ENCODE measurements at places on chromosomes 3 and 15.

- DNase-seq, result no peak
Measured at GRCh38 chr15:92772626-92773244, 117.2 kb upstream of the FAM174B start.

DNA sequence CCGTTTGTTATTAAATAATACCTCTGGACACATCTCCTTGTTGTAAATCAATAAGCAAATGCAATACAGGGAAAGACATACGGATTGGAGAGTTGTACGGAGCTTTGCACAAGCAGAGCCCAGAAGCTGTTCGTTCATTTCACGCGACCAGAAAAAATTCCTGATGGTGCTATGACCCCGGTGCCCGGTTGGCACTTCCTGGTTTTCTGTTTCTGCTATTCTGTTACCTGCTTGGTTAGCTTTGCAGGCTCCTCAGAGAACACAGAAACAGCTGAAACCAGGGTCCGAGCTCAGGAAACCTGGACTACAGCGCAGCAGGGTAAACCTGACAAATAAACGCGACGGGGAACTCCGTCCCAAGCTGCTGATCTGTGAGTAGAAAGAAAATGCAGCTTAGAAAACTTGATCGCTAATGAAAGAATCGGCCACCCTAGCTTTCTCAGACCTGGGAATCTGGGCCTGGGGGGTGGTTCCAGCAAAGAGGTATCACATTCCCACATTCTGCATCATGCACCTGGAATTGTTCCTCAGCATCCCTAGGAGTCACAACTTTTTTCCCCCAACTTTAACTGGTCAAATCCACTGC lies 845 bp downstream of the CNTN3 start:
- no peak for DNase-seq

DNA sequence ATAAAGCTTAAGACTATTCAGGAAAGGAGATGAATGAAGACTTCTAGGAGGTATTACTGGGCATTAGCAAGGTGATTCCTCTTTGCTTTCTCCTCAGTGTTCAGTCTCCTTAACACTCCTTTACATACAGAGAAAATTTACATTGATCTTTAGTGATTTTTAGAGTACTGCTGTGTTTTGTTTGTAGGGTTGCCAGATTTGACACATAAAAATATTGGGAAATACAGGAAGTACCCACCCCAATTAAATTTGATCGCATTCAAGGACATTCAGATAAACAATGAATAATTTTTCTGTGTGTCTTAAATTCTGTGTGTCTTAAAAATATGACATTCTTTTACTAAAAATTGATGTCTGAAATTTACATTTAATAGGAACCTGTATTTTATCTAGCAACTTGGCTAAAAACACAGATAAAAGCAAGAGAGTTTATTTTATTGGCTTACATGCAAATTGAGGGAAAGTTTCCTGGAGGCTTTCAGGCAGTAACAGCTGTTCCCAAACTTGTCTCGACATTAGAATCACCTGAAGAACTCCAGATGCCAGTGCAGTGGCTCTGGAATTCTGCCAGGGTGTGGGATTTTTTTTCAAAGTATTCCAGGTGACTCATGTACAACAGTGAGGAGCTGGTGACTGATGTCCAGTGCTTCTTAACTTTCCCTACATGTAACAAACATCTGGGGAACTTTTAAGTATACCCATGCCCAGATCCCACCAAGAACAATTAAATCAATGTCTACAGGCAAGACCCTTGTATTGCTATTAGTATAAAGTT lies 23.4 kb upstream of the PLOD2 start:
- DNase-seq, result no peak

- no peak for DNase-seq
Measured at GRCh38 chr3:193803288-193803687, 210.3 kb downstream of the OPA1 start.

GRCh38 chr3:88093266-88093665 lies 34.2 kb downstream of the ZNF654 start:
- no peak for DNase-seq

DNA sequence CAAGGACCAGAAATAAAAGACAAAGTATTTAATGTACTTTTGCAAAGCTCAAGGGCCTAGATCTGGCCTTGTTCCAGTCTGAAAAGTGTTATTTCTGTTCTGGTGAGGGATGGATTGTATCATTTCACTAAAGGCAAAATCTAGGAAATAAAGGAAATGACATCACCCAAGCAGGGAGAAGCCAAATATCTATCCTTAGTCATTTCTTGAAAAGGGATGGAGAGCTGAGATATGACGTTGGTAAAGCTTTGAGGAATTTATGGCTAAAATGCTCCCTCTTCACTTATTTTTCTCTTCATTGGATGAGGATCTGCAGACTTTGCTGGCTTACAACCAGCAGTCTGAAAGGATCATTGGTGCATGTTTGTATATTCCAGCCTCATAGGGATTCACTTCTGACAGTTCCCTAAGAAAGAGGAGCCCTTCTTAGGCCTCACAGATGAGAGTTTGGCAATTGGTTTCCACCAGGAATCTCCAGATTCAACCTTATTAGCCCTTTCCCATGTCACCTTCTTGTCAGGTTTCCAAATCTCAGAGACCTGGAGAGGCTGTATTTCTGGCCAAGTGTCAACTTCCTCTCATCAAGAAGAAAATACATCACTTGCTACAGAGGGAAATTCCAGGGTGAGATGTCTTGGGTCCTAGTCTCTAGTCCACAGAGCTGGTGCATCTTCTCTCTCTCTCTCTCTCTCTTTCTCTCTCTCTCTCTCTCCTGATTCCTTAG lies 93.7 kb upstream of the BOC start:
- no peak for DNase-seq

DNA sequence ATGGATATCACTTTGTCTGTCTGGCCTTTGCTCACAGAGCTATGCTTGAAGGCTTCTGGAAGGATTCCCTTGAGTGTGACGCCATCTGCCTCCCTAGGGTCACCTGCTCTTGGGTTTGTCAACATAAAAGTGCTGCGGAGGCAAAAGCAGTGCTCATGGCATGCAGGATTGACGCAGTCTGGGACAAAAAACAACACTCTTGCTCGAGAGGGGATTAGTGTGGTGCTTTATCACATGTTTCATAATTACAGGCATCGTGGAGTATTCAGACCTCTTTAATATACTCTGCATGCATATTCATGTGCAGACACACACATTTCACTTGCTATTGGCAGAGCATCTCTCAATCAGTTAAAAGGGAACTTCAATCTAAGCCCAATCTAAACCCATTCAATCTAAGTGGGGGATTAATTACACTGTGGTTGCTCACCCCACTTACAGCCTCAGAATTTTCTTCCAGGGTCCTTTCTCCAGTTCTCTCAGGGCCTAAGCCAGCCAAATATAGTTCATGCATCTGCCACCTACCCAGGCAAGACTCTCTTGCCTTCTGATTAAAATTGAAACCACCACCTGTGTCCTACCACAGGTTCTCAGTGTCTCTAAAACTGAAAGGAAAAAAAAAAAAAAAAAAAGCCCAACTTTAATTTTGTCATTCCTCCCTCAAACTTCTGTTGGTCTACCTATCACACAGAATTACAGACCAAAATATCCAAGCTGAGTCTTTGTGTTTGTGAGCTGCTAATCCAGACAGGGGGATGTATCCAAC lies 75.6 kb downstream of the BFSP2 start:
- DNase-seq, result no peak

DNA sequence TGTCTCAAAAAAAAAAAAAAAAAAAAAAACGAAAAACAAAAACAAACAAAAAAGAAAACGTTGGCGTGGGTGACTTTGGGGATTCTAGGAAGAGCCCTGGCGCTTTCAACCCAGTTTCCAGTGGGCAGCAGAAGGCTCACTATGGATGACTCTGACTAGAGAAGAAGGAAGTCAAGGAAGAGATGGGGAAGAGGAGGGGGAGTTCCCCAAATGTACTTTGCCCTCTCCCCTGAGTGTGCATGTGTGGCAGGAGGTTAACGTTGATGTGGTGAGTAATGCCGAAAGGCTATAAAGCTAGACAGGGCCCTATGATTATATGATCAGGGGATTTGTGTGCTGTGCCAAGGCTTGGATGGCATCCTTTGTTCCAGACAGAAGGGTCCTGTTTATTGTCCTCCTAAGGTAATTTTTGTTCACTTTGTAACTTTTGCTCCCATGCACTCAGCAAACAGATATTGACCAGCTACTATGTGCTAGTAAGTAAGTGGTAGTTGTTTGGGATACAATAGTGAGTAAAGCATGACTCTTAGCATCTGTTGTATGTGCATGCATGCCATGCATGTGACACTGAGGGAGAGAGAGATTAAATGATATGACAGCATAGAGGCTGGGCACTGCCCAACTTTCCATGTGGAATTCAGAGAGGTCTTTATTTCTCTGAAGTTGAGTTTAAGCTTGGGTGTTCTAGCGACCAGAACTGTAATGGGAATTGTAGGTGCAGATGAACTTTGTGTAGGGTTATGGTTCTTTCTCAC lies 750 bp upstream of the HHLA2 start:
- DNase-seq, result no peak

- no peak for DNase-seq
Measured at GRCh38 chr3:160378331-160379109, 20.5 kb downstream of the IFT80 start.

DNA sequence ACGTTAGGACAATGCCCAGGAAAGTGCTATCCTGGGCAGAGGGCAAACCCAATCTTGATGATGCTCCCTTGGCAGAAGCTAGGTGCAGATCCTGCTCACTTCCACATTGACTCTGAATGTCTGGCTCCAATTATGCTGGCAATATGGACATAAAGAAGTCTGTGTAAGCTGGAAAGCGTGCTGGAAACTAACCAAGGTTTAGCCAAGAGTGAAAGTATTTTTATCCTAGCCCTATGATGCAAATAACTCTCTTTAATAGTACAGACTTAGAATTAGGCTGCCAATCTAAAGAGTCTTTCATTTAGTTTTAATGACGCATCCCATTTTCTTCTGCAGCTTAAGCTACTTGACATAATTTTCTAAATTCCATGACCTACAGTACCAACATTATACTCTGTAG lies 571.8 kb downstream of the TUSC7 start:
- no peak for DNase-seq

DNA sequence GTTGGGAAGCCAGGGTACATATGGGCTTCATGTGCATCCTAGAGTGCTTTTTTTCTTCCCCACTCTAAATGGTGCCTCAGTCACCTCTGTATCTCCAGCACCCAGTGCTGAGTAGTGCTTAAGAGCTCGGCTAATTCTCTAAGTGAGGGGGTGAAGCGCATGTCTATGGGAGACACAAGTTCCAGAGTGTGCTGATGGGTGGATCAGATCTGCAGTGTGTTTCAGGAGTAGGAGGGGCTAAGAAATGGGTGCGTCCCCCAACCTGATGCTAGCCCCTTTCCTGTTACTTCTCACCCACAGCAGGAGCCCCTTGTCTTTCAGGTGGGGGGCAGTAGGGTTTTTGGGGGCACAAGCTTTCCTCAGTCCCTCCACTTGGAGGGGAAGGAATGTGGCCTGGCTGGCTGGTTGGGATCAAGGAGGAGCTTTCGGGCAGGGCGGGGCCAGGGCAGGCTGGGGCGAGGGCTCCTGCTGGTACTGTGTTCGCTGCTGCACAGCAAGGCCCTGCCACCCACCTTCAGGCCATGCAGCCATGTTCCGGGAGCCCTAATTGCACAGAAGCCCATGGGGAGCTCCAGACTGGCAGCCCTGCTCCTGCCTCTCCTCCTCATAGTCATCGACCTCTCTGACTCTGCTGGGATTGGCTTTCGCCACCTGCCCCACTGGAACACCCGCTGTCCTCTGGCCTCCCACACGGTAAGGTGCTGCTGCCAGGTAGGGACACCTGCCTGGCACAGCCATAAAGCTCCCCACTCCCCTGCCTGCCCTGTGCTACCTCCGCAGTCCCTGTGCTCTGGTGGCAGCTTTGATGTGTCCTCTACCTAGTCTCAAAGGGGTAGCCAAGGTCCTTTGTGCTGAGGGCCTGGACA lies at the start of gene IL17RE:
TSS of gene IL17RE (plus strand) at position 477 of the 866 bp plus-strand sequence. CDS start at position 562, 85 bp downstream.
- no peak for DNase-seq

DNA sequence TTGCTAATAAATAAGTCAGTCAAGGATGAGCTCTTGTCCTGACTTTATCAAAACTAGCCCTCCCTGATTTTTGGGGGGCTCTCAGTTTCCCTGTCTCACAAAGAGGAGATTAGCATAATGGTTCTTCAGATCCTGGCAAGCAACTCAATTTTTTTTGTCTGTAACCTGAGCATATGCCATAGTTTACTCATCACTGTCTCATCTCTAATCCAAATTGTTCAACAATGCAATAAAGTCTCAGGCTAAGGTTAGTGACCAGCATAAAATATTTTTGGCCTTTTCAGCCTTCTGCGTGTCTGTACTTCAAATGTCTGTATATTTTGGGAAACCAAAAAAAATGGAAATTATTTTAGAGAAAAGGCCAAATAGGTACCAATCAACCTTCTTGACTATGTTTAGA lies 465.6 kb upstream of the TPRG1 start:
- no peak for DNase-seq

- DNase-seq, result no peak
Measured at GRCh38 chr15:73374604-73375003, 5.8 kb upstream of the HCN4 start.

GRCh38 chr3:15382405-15382923 lies 44.9 kb downstream of the METTL6 start:
- no peak for DNase-seq

GRCh38 chr15:88221836-88222235 lies 34.7 kb downstream of the NTRK3 start:
- no peak for DNase-seq

GRCh38 chr3:117036259-117036799 lies 326.8 kb downstream of the TUSC7 start:
- no peak for DNase-seq

DNA sequence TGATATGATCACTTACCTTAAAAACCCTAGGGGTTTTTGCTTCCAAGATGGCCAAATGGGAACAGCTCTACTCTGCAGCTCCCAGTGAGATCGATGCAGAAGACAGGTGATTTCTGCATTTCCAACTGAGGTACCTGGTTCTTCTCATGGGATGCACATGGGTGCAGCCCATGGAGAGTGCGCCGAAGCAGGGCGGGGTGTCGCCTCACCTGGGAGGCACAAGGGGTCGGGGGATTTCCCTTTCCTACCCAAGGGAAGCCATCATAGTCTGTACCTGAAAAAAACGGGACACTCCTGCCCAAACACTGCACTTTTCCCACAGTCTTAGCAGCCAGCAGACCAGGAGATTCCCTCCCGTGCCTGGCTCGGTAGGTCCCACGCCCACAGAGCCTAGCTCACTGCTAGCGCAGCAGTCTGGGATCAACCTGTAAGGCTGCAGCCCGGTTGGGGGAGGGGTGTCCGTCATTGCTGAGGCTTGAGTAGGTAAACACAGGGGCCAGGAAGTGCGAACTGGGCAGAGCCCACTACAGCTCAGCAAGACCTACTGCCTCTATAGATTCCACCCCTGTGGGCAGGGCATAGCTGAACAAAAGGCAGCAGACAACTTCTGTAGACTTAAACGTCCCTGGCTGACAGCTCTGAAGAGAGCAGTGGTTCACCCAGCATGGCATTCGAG lies 78.6 kb downstream of the CTNNB1 start:
- no peak for DNase-seq

DNA sequence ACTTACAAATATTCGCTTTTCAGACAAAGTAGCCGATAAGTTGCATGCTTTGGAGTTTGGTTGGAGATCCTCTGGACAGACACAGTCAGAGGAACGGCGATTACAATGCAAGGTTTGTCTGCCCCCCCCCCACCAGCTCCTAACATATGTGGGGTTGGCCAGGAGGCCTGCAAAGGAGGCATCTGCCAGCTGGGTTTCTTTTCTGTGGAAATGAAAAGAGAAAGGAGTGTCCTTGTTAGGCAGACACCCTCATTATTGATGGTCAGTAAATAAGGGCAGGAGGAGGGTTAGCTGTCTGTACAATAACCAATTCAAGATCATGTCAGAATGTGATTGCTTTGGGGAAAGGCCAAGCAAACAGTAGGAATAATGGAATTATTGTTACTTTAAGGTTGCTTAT lies 49.1 kb downstream of the TLNRD1 start:
- DNase-seq, result no peak
